ENCODE measurements at places on chromosomes 7 and 10.

GRCh38 chr10:130020651-130021382 is 56.7 kb upstream of the EBF3 start:
- no peak for DNase-seq

DNA sequence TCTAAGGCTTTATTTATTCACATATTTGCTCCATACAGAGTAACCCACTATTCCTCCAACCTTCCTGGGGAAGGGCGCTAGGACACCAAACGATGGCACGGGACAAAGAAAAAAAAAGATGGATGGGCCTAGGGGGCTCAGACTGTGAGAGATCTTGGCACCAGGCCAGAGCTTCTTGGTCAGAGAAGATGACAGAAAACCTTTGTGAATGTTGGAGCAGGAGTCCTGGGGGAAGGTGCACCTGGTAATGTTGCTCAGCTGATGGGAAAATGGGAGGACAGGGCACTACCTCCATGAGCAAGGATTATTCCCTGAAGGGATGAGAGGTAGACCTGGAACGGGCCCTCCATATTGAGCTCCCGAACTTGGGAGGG is 1.4 kb upstream of the SH3PXD2A start:
- DNase-seq = no peak

DNA sequence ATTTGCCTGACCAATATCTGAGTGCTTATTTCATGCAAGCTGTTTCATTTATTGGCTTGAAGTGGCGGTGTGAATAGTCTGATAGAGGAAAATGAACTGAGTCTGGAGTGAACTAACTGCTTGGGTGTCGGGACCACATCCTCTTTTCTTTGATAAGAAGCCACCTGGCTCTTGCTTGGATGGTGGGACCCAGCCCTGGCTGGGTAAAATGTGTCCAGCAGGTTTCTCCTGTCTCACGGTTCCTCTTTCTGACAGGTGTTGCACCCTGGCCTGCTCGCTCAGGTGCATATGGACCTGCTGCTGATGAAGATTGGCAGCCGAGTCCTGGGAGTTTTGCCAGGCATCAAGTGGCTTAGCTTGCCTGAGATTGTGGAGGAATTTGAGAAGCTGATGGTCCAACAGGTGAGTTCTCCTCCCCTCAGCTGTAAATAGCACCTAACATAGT is 1.6 kb downstream of the ADCK2 start:
- DNase-seq = no peak

DNA sequence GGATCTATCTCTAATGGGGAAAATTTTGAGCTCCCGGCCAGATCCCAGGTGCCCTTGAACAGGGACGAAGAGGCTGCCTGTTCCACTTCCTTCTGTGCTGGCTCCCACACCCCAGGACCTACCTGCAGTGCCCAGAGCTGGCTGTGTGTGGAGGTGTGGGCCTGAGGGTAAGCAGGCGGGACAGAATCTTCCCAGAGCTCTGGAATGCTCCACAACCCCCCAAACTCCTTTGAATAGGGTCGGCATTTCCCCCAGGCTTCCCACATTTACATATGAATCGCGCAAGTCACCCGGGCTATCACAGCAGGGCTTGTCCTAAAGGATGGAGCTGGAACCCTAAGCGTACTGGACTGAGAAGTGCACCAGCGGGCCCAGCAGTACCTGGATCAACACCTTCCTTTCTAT is 95.9 kb downstream of the DNMBP start:
- DNase-seq = no peak

DNA sequence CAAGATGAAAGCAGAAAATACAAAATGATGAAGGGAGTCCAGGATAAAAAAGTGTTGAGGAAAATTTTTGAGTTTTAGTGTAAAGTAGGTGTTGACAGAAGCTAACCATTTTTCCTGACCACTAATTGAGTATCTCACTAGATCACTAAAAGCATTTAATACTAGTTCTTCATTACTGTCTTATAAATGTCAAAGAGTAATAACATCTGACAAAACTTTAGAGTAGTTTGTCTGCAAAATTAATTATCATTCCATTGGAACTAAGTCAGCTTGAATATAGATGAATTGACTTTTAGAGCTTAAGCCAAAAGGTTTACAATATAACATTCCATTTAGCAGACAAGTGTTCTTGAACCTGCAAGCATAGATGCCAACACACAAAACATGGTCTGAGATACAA is 232.9 kb downstream of the FOXP2 start:
- DNase-seq = no peak
